ENCODE measurements at places on chromosomes 6 and 20.

GRCh38 chr6:45378334-45378926 is 696 bp upstream of the SUPT3H start:
- DNase-seq = no peak

- no peak for DNase-seq
These were observed 94.7 kb downstream of the RPP40 start for GRCh38 chr6:4909063-4909706.

DNA sequence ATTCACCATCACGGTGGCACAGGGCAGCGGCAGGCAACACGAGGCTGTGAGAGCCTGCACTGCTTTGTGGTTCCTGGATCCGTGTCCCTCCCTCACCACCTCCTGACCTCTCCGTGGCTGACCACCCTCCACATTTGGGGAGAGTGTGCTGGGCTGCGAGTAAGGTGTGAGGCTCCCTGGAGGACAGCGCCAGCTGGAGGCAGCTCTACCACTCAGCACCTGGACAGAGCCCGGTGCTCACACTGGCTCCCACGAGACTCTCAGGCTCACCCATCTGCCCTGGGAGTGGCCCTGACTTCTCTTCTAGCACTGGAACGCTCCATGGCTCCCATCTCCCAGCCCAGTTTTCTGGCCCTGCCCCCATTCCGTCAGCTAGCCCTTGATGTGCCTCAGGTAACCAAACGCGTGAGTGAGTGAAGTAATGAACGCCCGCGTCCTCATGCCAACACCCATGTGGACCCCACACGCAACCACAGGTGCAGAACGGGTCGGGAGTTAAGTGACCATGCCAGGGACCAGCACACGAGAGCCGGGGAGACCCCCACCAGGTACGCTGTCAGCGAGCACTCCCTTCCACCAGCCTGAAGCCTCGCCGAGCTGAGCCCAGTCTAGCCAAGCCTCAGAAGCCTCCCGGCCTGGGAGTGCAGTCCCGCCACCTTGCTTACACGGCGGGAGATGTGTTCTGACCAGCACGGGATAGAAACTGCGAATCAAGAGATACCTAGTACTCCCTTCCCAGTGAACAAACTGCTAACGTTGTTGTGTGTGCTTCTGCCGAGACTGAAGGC is 137.2 kb downstream of the WDR27 start:
- DNase-seq = no peak

DNA sequence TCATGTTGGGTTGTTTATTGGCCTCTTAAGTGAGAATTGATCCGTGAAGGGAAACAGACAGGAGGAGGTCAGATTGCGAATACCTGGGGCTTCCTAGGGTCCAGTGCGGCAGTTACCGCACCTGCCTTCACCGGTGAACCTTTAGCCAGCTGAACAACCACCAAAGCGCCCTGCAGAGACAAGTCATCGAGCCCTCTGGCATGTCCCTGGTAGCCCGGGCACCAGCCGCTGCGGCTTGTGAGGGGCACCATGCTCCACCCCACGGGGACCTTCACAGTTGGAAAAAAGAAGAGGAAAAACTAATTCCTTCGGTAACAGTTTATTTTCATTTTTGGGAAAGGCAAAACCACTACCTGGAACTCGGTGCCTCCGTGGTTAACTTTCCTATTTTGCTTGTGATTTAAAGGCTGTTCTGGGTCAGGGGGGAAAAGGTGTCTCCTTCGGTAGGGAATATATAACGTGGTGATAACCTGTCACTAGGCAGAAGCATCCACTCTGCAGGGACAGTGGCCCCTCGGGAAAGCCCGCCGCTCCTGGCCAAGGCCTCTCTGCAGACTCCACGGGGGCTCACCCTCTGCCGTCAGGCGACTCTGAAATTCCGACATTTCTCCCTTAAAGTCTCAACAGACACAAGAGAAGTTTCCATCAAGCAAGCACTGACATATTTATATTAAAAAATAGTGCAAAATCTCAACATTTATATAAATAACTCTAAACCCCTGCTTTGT is 30.7 kb upstream of the ZBP1 start:
- DNase-seq = no peak

DNA sequence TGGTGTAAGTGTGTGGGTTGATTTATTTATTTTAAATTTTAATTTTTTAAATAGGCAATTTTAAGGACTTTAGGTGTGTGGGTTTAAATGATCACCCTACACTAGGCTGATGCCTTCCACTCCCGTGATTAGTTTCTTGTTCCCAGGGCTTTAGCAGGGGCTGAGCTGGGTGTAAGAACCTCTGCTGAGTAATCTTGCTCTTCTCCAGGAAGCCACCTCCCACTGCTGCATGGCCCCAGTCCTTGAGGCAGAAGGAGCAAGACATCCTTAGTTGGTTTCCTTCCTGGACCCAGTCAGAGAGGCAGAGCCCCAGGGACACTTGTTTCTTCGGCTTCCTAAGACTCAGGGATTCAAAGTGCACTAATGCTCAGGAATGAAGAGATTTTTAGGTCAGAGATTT is 19.8 kb upstream of the CDC5L start:
- no peak for DNase-seq
